ENCODE measurements at places on chromosomes 5 and 9.

DNA sequence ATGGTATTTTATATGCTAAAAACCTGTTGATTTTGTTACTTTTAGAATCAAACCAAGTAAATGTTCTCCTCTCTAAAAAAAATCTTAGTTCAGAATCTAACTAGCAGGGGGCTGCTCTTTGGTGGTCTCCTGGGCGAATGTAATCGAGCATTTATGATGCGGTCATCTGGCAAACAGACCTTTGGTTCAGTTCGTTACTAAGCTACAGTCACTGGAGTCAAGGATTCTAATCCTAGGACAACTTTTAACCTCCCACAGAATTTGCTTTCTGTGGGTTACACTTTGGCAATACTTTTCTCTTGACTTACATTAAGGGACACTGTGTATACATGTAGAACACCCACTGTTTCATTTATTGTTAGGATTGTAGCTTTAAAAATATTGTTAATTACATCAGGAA is 26.3 kb upstream of the FREM1 start:
- DNase-seq: no peak

DNA sequence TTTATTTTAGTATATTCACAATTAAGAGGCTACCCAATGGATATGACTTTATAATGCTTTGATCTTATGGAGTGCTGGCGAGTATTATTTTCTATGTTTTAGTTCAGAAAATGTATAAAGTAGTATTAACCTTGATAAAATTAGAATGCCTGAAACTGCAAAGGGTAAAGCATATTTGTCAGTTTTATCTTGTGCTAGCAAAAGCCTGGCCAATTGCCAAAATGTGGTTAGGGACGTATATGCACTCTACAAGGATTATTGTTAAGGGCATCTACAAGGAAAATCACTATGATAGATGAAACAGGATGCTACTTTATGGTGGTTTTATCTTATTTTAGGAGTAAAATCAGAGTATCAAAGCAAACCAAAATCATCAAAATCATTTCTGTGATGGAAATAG is 281.7 kb downstream of the CCDC171 start:
- no peak for DNase-seq

DNA sequence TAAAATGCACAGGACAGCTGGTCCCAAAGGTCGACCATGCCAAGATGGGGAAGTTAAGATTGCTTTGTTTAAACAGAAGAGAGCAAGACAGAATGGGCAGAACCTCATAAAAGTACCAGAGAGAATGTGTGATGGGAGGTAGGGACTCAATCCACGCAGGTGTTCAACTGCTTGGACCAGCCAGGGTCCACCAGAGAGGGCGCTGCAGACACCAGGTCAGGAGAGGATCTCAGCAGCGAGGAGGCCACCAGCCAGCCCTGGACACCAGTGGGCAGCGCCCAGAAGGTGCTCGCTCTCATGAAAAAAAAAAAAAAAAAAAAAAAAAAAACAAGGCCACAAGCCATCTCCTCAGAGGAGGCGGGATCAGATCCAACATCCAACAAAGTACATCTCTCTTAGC is 81.8 kb downstream of the SHC3 start:
- DNase-seq: no peak

- DNase-seq: no peak
Observed at GRCh38 chr5:168299372-168299771, 7.9 kb downstream of the WWC1 start.

- no peak for DNase-seq
Observed at GRCh38 chr9:626596-626995, 214.9 kb upstream of the DMRT1 start.

GRCh38 chr9:38390442-38390841 is 2.1 kb upstream of the ALDH1B1 start:
- no peak for DNase-seq

DNA sequence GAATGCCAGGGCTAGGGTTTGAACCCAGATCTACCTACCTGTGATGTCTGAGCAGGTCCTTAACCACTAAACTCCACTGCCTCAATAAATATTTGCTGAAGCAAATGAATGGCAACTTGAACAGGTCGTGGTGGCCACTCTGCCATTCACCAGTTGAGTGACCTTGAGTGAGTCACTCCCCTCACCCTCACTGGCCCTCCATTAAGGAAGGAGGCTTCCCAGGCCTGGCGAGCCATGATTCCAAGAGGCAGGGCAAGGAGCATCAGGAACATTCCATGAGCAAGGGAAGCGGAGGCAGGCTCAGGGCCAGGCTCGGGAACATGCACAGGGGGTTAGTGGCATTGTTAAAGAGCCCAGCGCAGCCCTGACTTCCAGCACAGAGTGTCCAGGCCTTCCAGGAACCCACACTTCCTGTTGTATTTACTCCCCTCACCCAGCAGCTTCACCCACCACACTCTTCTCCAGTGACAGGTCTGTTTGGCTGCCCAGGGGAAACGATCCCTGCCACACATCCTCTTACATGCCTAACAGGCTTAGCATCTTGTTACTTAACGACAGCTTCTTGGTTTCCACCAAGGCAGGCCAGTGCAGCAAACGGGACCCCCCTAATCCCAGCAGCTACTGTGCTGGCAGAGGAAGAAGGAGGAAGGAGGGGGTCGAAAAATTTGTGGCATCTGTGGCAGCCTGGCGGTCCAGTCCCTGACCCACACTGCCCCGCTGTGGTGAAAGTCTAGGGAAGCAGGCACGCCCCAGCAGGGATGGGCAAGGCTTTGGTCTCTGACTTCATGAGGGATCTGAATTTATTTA is 43.7 kb upstream of the TTC1 start:
- DNase-seq: peak; percentile 29

- no peak for DNase-seq
Observed at GRCh38 chr5:32027717-32028458, 146.2 kb downstream of the GOLPH3 start.

GRCh38 chr5:108521841-108522506 is 140.1 kb upstream of the FBXL17 start:
- peak; percentile 24 for DNase-seq

DNA sequence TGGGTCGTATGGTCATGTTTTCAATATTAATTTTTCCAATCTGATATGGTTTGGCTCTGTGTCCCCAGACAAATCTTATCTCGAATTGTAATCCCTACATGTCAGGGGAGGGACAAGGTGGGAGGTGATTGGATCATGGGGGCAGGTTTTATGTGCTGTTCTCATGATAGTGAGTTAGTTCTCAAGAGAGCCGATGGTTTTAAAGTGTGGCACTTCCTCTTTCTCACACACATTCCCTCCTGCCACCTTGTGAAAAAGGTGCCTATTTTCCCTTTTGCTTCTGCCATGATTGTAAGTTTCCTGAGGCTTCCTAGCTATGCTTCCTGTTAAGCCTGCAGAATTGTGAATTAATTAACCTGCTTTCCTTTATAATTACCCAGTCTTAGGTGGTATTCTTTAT is 309.1 kb upstream of the GRIN3A start:
- no peak for DNase-seq

GRCh38 chr9:114671605-114672004 is 10.4 kb downstream of the TEX48 start:
- no peak for DNase-seq

DNA sequence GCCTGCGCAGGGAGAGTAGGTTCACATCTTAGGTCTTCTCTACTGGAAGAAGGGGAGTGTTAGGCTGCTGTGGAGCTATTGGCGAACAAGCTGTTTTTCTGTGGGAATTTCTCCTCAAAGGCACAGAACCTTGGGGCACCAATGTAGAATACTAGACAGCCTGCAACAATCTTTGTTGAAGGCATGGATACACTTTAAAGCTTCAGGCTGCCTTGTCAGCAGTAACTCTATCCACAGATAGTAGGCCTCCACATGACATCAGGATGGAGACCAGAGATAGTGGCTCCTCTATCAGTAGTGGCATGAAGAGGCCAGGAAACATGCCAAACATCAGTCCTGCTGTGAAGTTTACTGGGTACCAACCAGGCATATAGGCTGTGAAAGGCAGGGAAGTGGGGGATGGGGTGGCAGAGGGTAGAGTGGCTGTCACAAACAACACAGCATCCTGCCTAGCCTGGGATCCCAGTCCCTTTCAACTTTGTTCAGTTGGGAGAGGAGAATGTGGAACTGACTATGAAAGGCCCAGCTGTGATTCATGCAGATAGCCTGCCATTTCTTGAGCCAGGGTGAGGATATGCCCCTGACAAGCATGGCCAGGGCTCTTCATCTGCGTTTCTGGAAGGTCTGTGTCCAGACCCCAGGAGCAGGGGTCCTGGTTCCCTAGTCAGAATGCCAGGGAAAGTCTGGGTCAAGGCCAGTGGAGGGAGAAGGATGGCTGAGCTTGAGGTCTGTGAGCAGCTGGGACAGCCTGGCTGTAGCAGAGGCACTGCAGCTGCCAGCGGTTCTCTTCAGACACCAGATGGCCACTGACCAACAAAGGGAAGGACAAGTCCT is 1.0 kb upstream of the HK3 start:
- DNase-seq: no peak

GRCh38 chr5:164475339-164475977 is 970.0 kb downstream of the MAT2B start:
- DNase-seq: no peak

GRCh38 chr9:120438836-120439546 is 141.0 kb downstream of the CDK5RAP2 start:
- peak; percentile 36 for DNase-seq

DNA sequence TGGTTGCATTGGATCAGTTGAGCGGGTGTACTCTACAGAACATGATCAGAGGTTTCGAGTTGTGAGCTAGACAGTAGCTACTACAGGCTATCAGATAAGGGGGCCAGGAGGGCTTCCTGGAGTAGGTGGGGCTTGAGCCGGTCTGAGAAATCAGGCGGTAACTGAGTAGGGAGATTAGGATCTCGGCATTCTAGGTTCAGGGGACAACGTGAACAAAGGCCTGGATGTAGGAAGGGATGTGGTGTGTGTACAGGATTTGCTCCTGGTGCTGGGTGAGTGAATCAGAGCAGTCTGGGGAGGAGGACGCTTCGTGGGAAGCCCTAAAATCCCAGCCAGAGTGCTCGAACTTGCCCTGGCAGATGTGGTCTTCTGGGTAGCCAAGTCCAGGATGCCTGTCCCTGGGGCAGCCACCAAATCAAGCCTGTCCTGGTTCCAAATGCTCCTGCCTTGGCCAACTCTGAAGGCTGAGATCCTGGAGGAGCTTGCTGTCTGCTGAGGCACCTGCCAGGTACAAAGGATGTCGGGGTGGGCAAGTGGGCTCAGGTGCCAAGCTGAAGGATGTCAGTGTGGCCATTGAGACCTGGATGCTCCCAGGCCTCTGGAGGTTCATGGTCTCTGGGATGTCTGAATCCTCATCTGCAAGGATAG is 33.4 kb downstream of the STC2 start:
- DNase-seq: no peak

DNA sequence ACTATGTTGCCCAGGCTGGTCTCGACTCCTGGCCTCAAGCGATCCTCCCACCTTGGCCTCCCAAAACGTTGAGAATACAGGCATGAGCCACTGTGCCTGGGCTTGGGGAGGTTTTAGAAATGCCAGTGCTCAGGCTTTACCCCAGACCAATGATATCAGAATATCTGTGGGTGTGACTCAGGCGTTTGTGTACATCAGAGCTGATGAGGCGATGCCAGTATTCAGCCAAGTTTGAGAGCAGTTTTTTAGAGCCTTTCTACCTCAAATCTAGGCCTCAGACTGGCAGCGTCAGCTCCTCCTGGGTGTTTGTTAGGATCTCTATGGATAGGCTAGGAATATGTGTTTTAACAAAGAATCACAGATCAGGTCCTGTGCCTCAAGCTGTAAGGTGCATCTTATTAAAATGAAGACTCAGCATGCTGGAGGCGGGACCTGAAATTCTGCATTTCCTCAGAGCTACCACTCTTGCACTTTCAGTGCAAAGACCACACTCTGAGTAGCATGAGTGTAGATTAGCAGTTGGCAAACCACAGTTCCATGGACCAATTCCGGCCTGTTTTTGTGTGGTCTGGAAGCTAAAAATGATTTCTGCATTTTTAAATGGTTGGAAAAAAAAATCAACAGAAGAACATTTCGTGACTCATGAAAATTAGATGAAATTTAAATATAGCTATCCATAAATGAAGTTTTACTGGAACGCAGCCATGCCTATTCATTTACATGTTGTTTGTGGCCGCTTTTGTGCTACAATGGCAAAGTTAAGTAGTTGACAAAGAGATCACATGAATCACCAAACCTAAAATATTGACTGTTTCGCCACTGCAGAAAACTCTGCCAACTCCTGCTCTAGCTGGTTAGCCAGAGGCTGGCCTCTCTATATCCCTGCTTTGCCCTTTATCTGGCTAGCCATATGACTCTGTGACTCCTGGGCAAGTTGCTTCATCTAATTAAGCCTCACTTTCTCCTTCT is 92.2 kb downstream of the KLF4 start:
- DNase-seq: no peak

DNA sequence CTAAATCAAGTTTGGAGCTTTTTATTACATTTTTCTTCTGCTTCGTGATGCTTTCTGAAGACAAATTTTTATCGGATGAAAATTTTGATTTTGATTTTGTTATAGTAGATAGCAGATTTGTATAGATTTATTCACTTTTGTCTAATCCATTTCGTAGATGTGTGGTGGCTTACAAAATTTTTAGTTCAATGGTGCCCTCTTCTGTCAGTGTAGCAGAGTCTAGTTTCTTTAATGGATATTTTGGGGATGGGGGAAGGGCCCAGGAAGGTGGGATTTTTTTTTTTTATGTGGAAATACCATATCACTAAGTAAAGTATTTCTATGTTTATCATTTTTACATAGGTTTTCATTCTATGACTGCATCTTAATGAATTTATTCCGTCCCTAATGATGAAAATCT is 259.9 kb upstream of the TARS1 start:
- no peak for DNase-seq

GRCh38 chr5:143405063-143405848 is 1.8 kb upstream of the NR3C1 start:
- DNase-seq: peak; percentile 92

GRCh38 chr9:93897075-93897970 is 57.8 kb downstream of the BARX1 start:
- no peak for DNase-seq

GRCh38 chr5:179907556-179908324 is at the start of gene TBC1D9B:
Gene TBC1D9B (minus strand): TSS chr5:179907897. CDS start chr5:179907821, 76 bp downstream.
- peak; percentile 63 for DNase-seq

GRCh38 chr5:141529873-141530272 is 41.0 kb downstream of the PCDHGC5 start:
- DNase-seq: no peak

GRCh38 chr5:15501091-15501791 is 1.3 kb downstream of the FBXL7 start:
- DNase-seq: no peak

- no peak for DNase-seq
Observed at GRCh38 chr9:7967851-7968250, 168.3 kb upstream of the DMAC1 start.

Data from activated CD8-positive, alpha-beta T cell treated with anti-CD3 and anti-CD28 coated beads, Interleukin-2, amount 10 ng/mL, durations not matched to agents 7 days and 5 days (primary cell).